ENCODE measurements at places on chromosomes 6 and 20.

DNA sequence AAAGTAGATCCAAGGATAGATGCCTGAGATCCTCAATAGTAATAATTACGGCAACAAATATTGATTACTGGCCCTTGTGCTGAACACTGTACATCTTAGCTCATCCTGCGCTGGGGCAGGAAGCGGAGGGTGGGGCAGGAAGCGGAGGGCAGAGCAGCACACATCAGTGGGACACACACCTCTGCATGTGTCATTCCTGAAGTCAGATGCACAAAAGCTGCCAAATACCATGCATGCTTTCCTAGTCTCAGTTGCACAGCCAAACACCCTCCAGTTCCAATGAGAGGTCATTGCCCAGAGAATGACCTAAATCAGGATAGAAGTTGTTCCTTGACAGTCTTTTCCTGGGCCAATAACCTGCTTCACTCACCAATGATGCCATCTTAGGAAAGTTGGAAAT lies 74.4 kb upstream of the FOXC1 start:
- DNase-seq = no peak

- no peak for DNase-seq
Observed at GRCh38 chr6:32920715-32921114, 20.1 kb downstream of the HLA-DMB start.

DNA sequence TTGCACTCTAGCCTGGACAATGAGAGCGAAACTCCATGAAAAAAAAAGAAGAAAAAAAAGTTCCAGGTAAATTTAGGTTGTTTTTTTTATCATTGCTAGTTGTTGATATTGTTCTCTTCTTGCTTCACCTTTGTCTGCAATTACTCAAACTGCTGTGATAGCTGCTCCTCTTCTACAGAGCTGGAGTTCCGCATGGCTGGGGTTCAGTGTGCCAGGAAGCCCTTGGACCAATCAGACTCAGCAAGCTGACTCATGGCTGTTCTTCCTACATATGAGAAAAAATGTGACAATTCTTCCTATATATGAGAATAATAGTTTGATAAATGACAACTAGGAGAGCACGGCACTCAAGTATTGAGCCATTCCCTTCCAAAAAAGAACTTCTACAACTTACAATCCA lies 28.4 kb downstream of the DPPA5 start:
- no peak for DNase-seq

DNA sequence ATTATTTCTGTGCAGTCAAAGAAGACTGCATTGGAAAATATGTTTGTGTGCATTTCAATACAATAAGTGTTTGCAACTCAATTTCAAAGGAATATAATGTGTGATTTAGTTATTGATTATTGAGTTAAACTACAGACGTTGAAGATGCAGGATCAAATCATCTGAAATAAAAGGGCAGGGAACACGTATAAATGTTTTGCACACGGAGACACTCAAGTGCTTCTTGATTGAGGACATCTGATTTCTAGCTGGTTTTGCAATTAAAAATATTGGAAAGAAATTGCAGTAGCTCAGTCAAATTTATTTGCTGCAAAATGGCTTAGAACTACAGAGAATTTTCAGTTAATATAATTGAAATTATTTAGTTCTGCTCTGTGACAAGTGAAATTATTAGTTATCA lies 412.7 kb downstream of the UTRN start:
- no peak for DNase-seq

DNA sequence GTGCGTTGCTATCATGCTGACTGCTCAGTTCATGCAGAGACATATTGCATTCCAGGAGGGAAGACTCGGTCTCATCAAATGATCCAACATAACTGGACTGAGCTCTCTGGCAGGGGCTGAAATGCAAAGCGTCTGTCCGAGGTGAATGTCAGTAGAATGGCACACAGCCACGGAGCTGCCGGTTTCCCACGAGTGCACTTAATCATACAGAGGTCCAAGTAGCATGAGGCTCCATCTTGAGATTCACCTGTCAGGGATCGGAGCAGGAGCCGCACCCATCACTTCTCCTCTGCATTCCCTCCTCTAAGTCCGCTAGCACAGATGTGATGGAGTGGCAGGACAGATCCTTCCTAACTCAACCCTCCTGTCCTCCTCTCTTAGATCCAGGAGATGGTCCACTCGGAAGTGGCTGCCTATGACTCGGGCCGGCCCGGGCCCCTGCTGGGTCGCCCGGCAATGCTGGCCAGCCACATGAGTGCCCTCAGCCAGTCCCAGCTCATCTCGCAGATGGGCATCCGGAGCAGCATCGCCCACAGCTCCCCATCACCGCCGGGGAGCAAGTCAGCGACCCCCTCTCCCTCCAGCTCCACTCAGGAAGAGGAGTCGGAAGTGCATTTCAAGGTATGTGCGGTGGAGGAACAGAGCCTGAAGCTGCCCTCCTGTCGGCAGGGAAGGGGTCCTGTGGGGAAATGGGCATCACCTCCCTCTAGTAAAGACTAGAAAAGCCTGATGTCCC lies 135.9 kb downstream of the JPH2 start:
- no peak for DNase-seq

DNA sequence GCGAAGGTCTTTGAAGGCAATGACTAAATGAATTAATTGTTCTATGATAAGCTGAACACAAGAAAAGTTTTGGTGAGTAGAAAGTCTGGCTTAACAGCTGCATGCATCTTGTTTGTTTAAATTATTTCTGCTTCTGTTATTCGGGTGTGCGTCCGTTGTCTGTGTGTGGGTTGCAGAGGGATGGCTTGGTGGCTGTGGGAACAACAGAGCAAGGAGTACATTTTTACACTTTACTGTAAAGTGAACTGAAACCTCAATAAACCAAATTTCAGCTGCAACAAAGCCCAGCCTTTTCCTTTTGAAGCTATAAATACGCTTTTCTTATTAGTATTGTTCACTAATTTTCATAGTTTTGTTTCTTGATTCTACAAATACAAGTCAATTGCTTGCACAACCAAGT lies 3.5 kb upstream of the LAMP5 start:
- no peak for DNase-seq

- DNase-seq = no peak
Observed at GRCh38 chr6:160000280-160000704, 31.4 kb downstream of the IGF2R start.

DNA sequence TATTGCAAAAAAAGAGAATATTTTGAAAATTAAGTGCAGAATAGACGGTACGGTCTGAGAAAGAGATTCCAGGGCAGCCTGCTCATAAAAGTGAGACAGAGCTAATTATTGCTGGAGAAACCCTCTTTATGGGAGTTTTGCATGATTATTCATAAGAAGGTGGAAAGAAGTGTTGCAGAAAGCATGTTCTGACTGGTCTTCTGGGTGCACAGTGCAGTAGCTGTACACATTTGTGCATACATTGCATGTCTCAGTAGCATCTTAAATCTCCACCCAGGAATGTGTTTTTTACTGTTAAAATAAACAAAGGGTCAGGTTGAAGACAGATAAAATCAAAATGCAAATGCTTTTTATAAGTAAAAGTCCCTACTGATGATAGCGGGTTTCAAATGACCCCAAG lies 1813.6 kb upstream of the DEFB115 start:
- DNase-seq = no peak

GRCh38 chr20:61934716-61935530 lies 130.8 kb downstream of the TAF4 start:
- DNase-seq = no peak

GRCh38 chr20:48722002-48722731 lies 105.6 kb downstream of the PREX1 start:
- no peak for DNase-seq

GRCh38 chr20:32989507-32990283 lies 14.5 kb downstream of the SUN5 start:
- no peak for DNase-seq

GRCh38 chr20:63074182-63074581 lies 67.4 kb upstream of the BHLHE23 start:
- no peak for DNase-seq

DNA sequence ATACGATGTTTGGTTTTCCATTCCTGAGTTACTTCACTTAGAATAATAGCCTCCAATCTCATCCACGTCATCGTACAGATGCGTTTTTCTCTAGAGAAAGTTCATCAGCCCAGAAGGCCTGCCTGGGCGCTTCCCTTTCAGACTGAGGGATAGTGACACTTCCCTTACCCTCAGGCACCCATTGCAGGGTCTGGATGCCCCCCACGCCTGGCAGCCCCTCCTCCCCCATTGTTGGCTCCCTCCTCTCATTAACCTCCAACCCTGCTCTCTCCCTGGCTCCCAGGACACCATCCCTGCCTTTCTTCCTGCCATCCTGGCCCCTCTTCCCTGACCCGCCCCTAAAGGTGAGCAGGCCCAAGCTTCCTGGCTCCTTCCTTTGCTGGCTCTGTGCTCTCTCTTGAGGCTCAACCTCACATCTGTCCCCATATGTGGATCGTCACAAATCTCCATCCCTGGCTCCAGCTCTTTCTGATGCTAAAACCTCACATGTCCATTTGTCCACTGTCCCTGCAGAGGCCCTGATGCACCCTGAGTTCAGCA lies 145.2 kb downstream of the SYCP2 start:
- DNase-seq = no peak

DNA sequence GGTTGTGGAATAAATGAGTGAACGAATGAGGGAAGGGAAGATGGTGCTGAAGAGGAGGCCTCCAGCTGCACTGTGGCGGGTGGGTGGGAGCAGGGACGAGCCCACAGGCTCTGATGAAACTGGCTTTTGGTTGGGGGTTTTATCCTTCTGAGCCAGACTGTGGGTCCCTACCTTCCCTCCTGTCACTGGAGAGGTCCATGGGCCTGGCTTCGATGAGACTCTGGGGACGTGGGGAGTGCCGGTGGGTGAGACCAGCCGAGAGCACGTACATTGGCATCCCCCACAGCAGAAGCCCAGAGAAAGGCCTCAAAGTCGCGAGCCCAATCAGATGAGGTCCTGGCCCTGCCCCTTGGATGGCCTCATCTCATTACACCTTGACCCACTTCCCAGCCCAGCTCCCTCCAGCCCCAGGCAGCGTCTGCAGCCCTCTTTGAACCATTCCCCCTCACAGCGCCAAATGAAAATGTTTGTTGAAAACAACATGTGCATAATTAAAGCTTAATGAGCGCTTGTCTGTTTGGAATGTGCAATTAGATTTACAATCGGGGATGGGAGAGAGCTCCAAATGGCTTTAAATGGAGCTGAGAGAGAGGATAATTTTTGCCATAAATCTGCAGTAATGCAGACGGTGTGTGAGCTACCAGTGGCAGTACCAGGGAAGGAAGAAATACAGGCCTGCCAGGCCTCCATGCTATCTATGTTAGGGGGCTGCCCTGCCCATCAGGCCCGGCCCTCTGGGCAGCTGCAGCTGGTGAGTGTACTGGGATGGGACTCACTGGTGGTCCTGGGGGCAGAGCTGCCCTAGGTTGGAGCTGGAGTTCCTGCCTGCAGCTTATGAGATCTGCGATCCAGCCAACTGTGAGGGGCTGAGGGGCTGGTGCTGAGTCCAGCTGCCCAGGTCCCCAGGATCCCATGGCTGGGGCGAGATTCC lies 47.2 kb downstream of the TOX2 start:
- DNase-seq = no peak

GRCh38 chr6:54719131-54719530 lies 127.4 kb upstream of the FAM83B start:
- DNase-seq = peak; percentile 91

GRCh38 chr6:134436281-134436815 lies 118.4 kb upstream of the SGK1 start:
- no peak for DNase-seq

- no peak for DNase-seq
Observed at GRCh38 chr6:143037470-143037869, 23.2 kb upstream of the AIG1 start.

DNA sequence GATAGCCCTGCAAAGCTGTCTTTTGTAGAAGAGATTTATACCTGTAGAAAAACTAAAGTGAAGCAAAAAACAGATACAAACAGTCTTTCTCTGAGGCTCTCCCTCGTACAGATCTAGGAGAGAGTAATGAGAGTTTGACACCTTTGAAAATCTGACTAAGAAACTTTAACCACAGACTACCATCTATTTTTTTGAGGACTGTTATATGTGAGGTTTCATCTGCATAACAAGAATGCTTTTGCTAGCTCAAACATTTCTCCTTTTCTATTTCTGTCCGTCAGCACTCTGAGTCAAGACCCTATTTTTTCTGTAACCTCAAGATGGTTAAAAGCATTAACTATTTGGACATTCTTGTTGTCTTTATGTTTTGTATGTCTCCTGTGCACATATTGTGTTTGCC lies 193.0 kb downstream of the BTBD3 start:
- DNase-seq = no peak

DNA sequence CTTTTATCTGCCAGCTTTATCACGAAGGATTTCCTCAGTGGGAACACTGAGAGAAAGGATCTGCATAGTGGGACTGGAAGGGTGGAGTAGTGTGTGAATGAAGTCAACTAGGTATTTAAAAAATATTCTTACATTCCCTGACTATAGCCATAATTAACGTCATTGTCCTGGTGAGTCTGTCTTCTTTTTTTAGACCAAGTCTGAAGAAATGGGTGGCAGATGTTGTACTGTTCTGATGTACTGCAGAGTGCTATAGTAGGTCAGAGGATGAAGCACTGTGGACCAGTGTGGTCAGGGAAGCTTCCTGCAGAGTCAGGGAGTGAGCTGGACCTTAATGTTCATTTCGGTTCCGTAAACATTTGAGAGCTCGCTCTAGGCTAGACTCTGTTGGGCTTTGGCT lies 11.9 kb downstream of the TULP4 start:
- DNase-seq = no peak

GRCh38 chr20:1872459-1873097 lies 22.6 kb upstream of the SIRPA start:
- DNase-seq = no peak

DNA sequence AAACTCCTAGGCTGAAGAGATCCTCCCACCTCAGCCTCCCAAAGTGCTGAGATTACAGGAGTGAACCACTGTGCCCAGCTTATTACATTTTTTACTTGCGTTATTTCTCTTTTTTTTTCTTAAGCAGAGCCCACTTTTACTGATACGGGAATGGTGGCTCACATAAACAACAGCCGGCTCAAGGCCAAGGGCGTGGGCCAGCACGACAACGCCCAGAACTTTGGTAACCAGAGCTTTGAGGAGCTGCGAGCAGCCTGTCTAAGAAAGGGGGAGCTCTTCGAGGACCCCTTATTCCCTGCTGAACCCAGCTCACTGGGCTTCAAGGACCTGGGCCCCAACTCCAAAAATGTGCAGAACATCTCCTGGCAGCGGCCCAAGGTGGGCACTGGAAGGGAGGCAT lies 10.5 kb downstream of the CAPN11 start:
- DNase-seq = no peak

DNA sequence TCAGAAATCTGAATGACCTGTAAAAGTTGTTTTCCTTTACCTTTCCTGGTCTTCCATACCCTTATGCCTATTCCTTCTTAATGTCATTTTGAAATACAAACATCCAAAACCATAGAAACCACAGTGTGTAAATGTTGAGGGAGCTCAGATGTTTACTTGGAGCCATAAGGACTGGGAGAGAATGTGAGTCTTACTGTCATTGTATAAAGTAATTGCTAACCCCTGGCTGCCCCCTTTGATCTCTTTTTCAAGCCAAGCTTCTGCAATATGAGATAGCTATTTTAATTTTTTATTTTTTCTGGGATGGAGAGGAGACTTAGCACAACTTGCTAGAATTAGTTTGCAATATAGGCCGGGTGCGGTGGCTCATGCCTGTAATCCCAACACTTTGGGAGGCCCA lies 124.4 kb upstream of the AKIRIN2 start:
- no peak for DNase-seq

All from NCI-H446 (cell line).